Activated T-cell treated with anti-CD3 and anti-CD28 coated beads, Interleukin-2, amount 50 U/mL, for 24 hours (primary cell): ENCODE measurements at places on chromosomes 16 and 17.

DNA sequence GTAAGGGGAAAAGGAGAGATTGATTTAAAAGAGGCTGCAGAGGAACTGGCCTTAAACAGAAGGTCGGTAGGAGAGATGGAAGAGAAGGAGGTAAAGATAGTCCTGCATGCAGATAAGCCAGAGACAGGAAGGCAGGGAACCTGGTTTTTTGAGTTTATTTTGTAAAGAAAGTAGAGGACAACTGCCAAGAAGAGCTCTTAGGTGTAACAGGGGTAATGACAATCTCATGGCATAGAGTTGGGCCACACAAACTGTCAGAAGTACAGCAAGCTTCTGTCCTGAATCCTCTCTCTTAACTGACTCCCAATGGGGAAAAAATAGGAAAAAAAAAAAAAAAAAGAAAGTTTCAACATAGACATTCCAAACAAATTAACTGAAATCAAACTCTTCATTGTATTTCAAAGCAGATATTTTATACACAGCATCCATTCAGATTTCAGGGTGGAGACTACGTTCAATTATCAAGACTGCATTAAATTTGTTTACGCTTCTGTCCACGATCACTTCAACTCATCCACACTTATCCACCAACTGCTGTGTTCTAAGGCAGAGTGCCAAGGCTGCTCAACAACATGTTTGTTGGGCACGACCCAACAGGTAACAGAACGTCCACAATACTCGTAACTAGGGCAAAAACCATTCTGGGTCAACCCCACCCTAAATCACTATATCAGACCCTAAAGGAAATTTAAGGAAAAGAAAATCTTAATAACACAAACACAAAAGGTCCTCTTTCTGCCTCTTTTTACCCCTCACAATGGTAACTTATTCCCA is 34.9 kb downstream of the USP31 start:
- no peaks in the 10 kb centered on the region for H3K4me1 ChIP-seq
- H3K4me3 ChIP-seq: no peak overlapping the region
- no peak for DNase-seq
- H3K27ac ChIP-seq: no peak overlapping the region

DNA sequence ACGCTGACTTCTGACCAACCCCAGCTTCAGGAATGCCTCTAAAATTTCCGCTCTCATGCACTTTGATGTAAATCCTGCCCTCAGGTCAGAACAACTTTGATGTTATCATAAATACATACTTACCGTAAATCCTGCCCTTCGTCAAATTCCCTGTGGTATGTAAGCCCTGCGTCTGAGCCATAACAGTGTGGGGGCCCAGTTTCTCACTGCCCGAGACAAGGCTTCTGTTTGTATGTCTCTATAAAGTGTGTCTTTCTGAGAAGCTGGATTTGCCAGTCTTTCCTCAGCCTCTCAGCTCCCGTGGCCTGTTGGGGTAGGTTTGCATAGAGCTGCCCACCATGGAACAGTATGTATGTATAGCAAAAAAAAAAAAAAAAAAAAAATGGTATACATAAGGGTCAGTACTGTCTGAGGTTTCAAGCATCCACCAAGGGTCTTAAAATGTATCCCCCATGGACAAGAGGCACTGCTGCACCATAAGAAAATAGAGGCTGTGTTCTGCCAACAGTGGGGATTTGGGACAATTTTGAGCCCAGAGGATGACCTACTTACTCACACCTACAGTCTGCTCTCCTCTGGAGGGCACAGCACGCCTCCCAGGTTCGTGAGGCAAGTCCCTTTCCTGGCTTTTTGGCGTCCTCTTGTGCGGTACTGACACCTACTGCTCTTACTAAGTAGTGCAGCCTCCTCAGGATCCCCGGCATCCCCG is 17.5 kb downstream of the PRMT7 start:
- peak; percentile 80 for DNase-seq
- no peak overlapping the region for H3K4me3 ChIP-seq
- peaks cover 85% of the 10 kb centered on the region for H3K36me3 ChIP-seq

GRCh38 chr17:4422864-4423263 is 10.9 kb upstream of the SPNS3 start:
- no peak overlapping the region for H3K27ac ChIP-seq
- H3K4me3 ChIP-seq: no peak overlapping the region
- H3K27me3 ChIP-seq: no peaks in the 10 kb centered on the region
- H3K4me1 ChIP-seq: no peaks in the 10 kb centered on the region

DNA sequence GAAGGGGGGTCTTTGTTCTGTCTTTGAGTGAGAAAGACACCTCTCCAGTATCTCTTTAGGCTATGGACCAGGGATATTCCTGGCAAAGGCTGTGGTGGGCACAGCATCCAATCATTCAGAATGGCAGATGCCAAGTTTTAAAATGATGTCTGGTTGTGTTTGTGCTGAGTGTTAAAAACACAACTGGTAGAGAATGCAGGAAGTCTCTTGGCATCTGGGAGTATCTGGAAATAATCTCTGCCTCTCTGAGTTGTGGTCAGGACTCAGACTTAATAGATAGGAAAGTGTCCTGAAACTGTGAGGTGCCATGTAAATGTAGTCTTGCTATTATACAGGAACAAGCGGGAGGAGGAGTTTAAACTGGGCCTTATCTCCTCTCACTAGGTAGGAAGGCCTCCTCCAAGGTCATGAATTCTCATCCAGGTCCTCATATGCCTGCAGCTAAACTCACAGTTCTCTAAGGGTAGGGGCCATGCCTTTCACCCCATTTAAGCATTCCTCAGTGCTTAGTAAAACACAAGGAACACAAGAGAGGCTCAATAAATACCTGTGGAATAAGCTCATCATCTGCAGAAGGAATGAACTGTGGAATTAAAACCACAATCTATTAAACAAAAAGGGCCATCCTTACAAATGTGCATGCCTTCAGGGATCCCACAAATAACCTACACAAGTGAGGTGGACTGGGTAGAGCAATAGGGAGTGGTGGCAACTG is 317.6 kb downstream of the CBLN1 start:
- H3K27ac ChIP-seq: no peak overlapping the region
- H3K27me3 ChIP-seq: no peaks in the 10 kb centered on the region
- DNase-seq: no peak

DNA sequence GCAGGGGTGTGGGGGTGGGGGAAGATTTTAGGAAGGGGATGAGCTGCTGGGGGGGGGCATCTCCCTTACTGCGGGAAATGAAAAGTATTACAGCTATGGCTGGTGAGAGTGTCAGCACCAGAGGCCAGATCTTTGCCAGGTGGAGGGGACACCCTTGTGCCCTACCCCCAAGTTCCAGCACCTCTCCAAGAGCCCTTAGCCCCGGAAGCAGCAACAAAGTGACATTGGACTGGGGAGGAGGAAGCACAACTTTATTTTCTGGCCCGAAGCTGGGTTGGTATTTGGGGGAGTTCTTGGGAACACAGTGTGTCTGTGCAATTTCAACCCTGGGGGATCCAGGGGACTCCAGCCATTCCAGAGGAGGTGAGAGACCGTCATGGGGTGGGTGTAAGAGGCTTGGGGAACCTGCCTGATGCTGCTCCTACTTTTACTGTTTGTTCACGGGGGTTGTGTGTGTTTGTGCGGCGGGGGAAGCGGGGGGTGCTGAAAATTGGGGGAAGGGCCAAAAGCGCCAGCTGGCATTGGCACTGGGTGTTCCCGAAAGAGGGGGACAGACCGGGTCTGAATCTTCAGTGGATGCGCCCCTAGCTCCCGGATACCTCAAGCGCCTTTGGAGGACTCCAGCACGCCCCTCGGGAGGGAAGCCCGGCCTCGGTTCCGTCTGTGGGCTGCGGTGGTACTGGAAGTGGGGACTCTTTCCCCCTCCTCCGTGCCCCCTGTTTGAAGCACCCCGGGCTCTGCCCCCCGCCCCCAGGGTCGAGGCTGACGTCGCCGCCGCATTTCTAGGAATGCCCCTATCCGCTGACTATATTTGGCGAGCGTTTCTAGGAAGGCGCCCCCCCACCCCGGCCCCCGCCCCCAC is 230.3 kb downstream of the MRTFB start:
- H3K27me3 ChIP-seq: peaks cover 16% of the 10 kb centered on the region
- no peak overlapping the region for H3K27ac ChIP-seq
- peak overlapping the region; percentile 71 for H3K4me3 ChIP-seq
- DNase-seq: peak; percentile 46
- no peaks in the 10 kb centered on the region for H3K36me3 ChIP-seq
- H3K4me1 ChIP-seq: peaks cover 16% of the 10 kb centered on the region

GRCh38 chr17:65231662-65232335 is 94.6 kb downstream of the RGS9 start:
- H3K27me3 ChIP-seq: peaks cover 9% of the 10 kb centered on the region
- H3K36me3 ChIP-seq: no peaks in the 10 kb centered on the region
- no peak overlapping the region for H3K27ac ChIP-seq
- H3K4me3 ChIP-seq: no peak overlapping the region
- H3K4me1 ChIP-seq: peaks cover 42% of the 10 kb centered on the region
- peak; percentile 59 for DNase-seq

- H3K36me3 ChIP-seq: no peaks in the 10 kb centered on the region
- H3K4me1 ChIP-seq: no peaks in the 10 kb centered on the region
- H3K4me3 ChIP-seq: no peak overlapping the region
- H3K27ac ChIP-seq: no peak overlapping the region
- no peak for DNase-seq
Observed at GRCh38 chr17:51702963-51703360, 442.6 kb downstream of the UTP18 start.

GRCh38 chr17:82231312-82231561 is 2.4 kb downstream of the SLC16A3 start:
- no peaks in the 10 kb centered on the region for H3K36me3 ChIP-seq
- H3K4me1 ChIP-seq: peaks cover 19% of the 10 kb centered on the region
- no peak for DNase-seq
- H3K4me3 ChIP-seq: no peak overlapping the region
- H3K27ac ChIP-seq: no peak overlapping the region

DNA sequence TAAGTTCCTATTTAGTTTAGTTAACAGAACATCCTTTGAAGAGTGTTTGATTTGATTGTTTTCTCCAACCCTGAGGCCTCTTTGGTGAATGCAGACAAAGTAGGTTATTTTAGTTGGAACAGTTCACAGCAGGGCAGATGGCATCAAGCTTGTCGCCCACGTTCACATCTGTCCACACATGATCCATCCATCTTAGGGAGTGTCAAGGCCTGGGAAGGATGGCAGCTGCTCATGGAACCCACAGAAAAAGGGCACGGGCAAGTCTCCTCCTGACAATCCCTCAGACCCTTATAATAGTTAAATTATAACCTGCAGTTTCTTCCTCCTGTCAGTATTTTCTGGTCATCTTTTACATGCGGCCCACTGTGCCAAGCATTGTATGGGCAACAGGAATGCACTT is 60.2 kb downstream of the KNOP1 start:
- H3K27me3 ChIP-seq: no peaks in the 10 kb centered on the region
- peaks cover 79% of the 10 kb centered on the region for H3K36me3 ChIP-seq
- no peak overlapping the region for H3K27ac ChIP-seq
- no peak for DNase-seq

- H3K4me1 ChIP-seq: peaks cover 49% of the 10 kb centered on the region
- peak; percentile 57 for DNase-seq
- H3K4me3 ChIP-seq: peak overlapping the region; percentile 21
- peak overlapping the region; percentile 81 for H3K27ac ChIP-seq
Observed at GRCh38 chr17:76997981-76998531, 129.9 kb downstream of the MGAT5B start.

- no peak overlapping the region for H3K4me3 ChIP-seq
- no peaks in the 10 kb centered on the region for H3K4me1 ChIP-seq
- H3K27me3 ChIP-seq: no peaks in the 10 kb centered on the region
- H3K27ac ChIP-seq: no peak overlapping the region
- DNase-seq: no peak
Observed at GRCh38 chr17:4467287-4467686, 31.4 kb upstream of the SPNS2 start.

DNA sequence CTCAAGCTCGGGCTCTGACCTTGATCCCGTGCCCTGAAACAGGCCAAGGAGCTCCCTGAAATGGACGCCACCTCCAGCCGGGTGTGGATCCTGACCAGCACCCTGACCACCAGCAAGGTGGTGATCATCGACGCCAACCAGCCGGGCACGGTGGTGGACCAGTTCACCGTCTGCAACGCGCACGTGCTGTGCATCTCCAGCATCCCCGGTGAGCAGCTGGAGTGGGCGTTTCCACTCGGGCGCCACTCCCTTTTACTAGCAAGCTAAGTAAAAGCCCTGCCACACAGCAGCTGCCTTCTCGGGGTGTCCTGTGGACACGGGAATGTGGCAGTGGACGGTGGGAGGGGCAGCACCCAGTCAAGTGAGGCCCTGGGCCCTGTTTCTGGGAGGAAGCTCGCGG is 6.4 kb downstream of the NME3 start:
- DNase-seq: no peak
- H3K27ac ChIP-seq: no peak overlapping the region
- peaks cover 75% of the 10 kb centered on the region for H3K36me3 ChIP-seq
- H3K27me3 ChIP-seq: no peaks in the 10 kb centered on the region
- H3K4me3 ChIP-seq: no peak overlapping the region

DNA sequence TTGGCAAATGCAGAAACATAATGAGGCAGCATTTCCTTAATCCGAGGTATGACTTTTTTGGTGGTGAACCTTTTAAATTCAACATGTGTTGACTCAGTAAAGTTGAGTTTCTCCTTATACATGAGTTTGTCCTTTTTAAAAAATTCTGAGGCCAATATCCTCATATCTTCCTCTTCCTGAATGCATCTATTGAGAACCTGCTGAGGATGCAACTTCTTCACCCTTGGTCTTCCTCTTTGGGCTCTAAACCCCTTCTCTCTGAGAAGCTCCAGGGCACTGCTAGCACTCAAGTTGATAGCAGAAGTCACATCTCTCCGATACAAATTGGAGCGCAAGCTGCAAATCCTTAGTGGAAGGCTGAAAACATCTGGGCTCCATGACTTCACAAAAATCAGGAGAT is 3.3 kb downstream of the SLFN14 start:
- H3K36me3 ChIP-seq: no peaks in the 10 kb centered on the region
- H3K27ac ChIP-seq: no peak overlapping the region
- no peak for DNase-seq
- peaks cover 4% of the 10 kb centered on the region for H3K4me1 ChIP-seq
- H3K4me3 ChIP-seq: no peak overlapping the region
